ENCODE measurements at places on chromosomes 12 and 14. TPM values are rescaled to one million over a fixed set of nuclear protein-coding genes. Genes with fewer than 3 reads are reported as not detected.

PZP gene
- total RNA-seq, result not detected

NKX2-1 gene
- 1.5 TPM for total RNA-seq

PRKAG1 gene
- 60.3 TPM for total RNA-seq

GCH1 gene
- 16.8 TPM for total RNA-seq

TAS2R13 gene
- total RNA-seq, result 2.0 TPM

GRCh38 chr14:30620178-30620577 lies 1.9 kb upstream of the SCFD1 start:
- no peak overlapping the region for H3K4me3 ChIP-seq
- H3K27me3 ChIP-seq, result no peaks in the 10 kb centered on the region
- no peak for DNase-seq
- H3K27ac ChIP-seq, result no peak overlapping the region
- H3K4me1 ChIP-seq, result no peaks in the 10 kb centered on the region

GRCh38 chr14:70282666-70283065 lies 76.8 kb downstream of the COX16 start:
- H3K27me3 ChIP-seq, result no peaks in the 10 kb centered on the region
- no peak overlapping the region for H3K4me3 ChIP-seq
- DNase-seq, result no peak
- H3K36me3 ChIP-seq, result no peaks in the 10 kb centered on the region
- H3K27ac ChIP-seq, result no peak overlapping the region

GRCh38 chr12:47216150-47216677 lies 136.5 kb upstream of the AMIGO2 start:
- H3K36me3 ChIP-seq, result no peaks in the 10 kb centered on the region
- no peak overlapping the region for H3K4me3 ChIP-seq
- no peak for DNase-seq
- peaks cover 20% of the 10 kb centered on the region for H3K4me1 ChIP-seq
- no peak overlapping the region for H3K27ac ChIP-seq
- H3K27me3 ChIP-seq, result no peaks in the 10 kb centered on the region

DNA sequence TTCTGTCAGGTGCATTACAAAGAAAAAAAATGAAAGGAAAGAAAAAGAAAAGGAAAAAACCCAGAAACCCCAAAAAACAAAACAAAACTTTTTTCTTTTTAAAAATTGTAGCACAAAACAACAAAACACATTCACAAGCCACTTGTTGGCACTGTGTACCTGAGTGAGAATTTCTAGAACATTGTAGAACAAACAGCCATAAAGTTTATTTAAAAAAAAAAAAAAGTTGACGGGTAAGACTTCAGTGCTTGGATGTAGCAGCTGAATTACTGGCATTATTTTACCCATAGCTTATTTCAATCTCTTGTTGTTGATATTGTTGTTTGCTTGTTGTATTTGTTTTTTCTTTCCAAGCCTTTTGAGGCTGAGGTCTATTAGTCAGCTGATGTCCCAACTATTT lies 415.8 kb downstream of the SOX5 start:
- no peaks in the 10 kb centered on the region for H3K27me3 ChIP-seq
- H3K36me3 ChIP-seq, result no peaks in the 10 kb centered on the region
- DNase-seq, result no peak
- H3K4me1 ChIP-seq, result no peaks in the 10 kb centered on the region

GRCh38 chr14:89641495-89642175 lies 224.6 kb upstream of the FOXN3 start:
- H3K27ac ChIP-seq, result peak overlapping the region; percentile 54
- H3K27me3 ChIP-seq, result no peaks in the 10 kb centered on the region
- no peak for DNase-seq
- no peaks in the 10 kb centered on the region for H3K36me3 ChIP-seq
- 0 out of 2 replicates have a peak overlapping the region, but pooled peaks have one; percentile 12 for H3K4me3 ChIP-seq

Measured in Caco-2 (cell line).